ENCODE measurements at places on chromosomes 16 and 17.

- no peaks in the 10 kb centered on the region for H3K27me3 ChIP-seq
- no peaks in the 10 kb centered on the region for H3K4me1 ChIP-seq
- H3K27ac ChIP-seq: no peak overlapping the region
- no peak overlapping the region for H3K4me3 ChIP-seq
- DNase-seq: no peak
Measured at GRCh38 chr17:17886226-17886625, 49.4 kb upstream of the SREBF1 start.

- H3K36me3 ChIP-seq: no peaks in the 10 kb centered on the region
- H3K27me3 ChIP-seq: peaks cover 52% of the 10 kb centered on the region
- H3K27ac ChIP-seq: no peak overlapping the region
- no peak for DNase-seq
- H3K4me3 ChIP-seq: no peak overlapping the region
Measured at GRCh38 chr17:57281887-57282286, 25.6 kb downstream of the MSI2 start.

GRCh38 chr17:40536295-40537171 is 28.7 kb downstream of the CCR7 start:
- H3K4me3 ChIP-seq: no peak overlapping the region
- DNase-seq: no peak
- peaks cover 19% of the 10 kb centered on the region for H3K4me1 ChIP-seq
- no peak overlapping the region for H3K27ac ChIP-seq

DNA sequence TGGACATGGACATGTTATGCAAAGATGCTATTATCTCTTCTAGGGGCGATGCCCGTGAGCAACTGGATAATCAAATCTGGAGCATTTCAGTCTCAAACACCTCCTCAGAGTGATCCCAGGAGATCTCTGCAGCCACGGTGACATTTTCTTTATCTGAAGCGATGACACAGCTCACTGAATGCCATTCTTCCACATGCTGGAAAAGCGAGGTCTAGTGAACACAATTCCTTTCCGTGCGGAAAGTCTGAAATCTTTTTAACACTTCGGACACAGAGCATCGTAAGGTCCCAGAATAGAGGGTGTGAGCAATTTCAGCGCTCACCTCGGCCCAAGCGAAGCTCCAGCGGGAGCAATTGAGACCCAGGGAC is 531 bp upstream of the HASPIN start:
- peaks cover 55% of the 10 kb centered on the region for H3K4me1 ChIP-seq
- H3K4me3 ChIP-seq: peak overlapping the region; percentile 76
- H3K27ac ChIP-seq: peak overlapping the region; percentile 38
- no peaks in the 10 kb centered on the region for H3K27me3 ChIP-seq
- peaks cover 21% of the 10 kb centered on the region for H3K36me3 ChIP-seq
- no peak for DNase-seq

DNA sequence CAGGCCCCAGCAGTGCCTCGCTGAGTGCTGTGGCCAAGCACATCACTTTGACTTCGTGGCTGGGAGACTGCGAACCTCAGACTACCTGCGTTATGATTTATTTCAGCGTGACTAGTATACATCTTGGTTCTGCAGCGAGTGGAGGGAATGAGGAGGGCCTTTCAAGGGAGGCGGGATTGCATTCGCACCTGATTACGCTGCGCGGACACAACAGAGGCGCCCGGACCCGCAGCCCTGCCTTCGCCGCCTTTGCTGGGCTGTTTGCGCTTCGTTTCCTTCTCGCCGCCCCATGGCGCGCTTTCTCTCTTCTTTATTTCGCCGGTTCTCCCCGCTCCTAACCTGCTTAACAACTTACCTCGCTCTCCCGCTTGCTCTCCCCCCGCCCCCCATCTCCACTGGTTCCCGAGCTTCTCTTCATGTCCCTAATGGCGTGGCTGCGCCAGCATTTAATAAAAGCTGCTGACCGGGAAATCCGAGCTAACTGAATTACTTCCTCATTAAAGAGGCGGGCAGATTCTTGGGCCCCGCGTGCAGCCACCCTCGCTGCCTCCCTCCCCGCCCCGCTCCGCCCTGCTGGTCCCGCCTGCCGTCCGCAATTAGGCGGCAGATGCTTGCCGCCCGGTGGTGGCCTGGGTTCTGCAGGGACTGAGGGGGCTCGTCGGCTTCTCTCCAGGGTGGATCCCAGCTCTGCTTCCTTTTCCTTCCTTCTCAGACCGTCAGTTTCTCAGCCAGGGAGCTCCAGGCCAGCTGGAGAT is 257.6 kb upstream of the SDK2 start:
- H3K4me3 ChIP-seq: no peak overlapping the region
- DNase-seq: no peak
- no peaks in the 10 kb centered on the region for H3K4me1 ChIP-seq
- H3K27ac ChIP-seq: no peak overlapping the region
- H3K27me3 ChIP-seq: peaks cover 83% of the 10 kb centered on the region

GRCh38 chr16:50269769-50270509 is 3.6 kb downstream of the ADCY7 start:
- no peak for DNase-seq
- H3K4me1 ChIP-seq: peaks cover 37% of the 10 kb centered on the region
- H3K4me3 ChIP-seq: no peak overlapping the region
- no peaks in the 10 kb centered on the region for H3K27me3 ChIP-seq
- no peak overlapping the region for H3K27ac ChIP-seq

DNA sequence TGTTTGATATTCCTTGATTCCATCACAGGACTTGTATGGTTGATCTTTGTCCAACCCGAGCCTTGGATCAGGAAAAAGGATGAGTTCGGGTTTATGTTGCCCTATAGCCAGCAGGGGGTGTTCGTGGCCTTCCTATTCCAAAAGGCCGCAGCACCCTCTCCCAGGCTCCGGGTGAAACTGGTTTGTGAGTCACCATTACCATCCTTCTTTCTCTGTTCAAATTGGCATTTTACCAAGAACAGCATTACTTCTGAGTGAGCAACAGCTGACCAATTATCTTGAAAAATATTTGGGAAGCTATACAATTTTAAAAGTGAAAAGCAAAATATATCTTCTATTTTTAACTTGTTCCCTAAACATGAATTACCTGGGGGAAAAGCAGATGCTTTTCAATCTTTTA is 24.3 kb upstream of the KRT20 start:
- no peaks in the 10 kb centered on the region for H3K36me3 ChIP-seq
- peak; percentile 79 for DNase-seq
- H3K4me3 ChIP-seq: 0 out of 2 replicates have a peak overlapping the region, but pooled peaks have one; percentile 16
- H3K4me1 ChIP-seq: peaks cover 66% of the 10 kb centered on the region
- peak overlapping the region; percentile 95 for H3K27ac ChIP-seq

DNA sequence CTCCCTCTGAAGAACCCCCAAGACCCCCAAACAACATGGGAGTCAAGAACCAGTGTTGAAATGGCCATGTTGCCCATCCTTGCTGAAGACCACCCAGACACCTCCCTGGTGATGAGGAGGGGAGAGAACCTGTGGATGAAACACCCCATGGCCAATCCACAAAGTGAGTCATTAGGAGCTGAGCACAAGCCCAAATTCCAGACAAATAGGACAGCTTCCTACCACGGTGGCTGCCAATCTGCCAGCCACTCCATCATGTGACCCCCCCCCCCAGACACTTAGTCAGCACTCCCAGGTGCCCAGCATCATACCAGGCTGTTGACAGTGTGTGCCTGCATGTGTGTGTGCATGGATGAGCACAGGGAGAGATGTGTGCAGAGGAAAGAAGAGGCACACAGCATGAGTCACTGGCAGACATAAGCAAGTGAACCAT is 26.4 kb upstream of the RPL38 start:
- no peak overlapping the region for H3K27ac ChIP-seq
- H3K4me1 ChIP-seq: no peaks in the 10 kb centered on the region
- H3K36me3 ChIP-seq: no peaks in the 10 kb centered on the region
- DNase-seq: no peak
- H3K4me3 ChIP-seq: no peak overlapping the region

GRCh38 chr16:10031955-10032354 is 150.3 kb downstream of the GRIN2A start:
- no peaks in the 10 kb centered on the region for H3K36me3 ChIP-seq
- no peaks in the 10 kb centered on the region for H3K4me1 ChIP-seq
- H3K4me3 ChIP-seq: no peak overlapping the region
- peaks cover 44% of the 10 kb centered on the region for H3K27me3 ChIP-seq
- no peak for DNase-seq
- no peak overlapping the region for H3K27ac ChIP-seq

- no peak for DNase-seq
- no peaks in the 10 kb centered on the region for H3K36me3 ChIP-seq
Measured at GRCh38 chr16:19108409-19109287, 5.1 kb upstream of the ITPRIPL2 start.

GRCh38 chr16:2966808-2967191 is 2.3 kb upstream of the PAQR4 start:
- no peak overlapping the region for H3K27ac ChIP-seq
- no peak overlapping the region for H3K4me3 ChIP-seq
- peaks cover 5% of the 10 kb centered on the region for H3K4me1 ChIP-seq
- H3K36me3 ChIP-seq: no peaks in the 10 kb centered on the region
- DNase-seq: no peak

GRCh38 chr17:31425282-31426040 is 34.0 kb downstream of the RAB11FIP4 start:
- H3K27me3 ChIP-seq: peaks cover 9% of the 10 kb centered on the region
- no peak for DNase-seq
- H3K36me3 ChIP-seq: no peaks in the 10 kb centered on the region

DNA sequence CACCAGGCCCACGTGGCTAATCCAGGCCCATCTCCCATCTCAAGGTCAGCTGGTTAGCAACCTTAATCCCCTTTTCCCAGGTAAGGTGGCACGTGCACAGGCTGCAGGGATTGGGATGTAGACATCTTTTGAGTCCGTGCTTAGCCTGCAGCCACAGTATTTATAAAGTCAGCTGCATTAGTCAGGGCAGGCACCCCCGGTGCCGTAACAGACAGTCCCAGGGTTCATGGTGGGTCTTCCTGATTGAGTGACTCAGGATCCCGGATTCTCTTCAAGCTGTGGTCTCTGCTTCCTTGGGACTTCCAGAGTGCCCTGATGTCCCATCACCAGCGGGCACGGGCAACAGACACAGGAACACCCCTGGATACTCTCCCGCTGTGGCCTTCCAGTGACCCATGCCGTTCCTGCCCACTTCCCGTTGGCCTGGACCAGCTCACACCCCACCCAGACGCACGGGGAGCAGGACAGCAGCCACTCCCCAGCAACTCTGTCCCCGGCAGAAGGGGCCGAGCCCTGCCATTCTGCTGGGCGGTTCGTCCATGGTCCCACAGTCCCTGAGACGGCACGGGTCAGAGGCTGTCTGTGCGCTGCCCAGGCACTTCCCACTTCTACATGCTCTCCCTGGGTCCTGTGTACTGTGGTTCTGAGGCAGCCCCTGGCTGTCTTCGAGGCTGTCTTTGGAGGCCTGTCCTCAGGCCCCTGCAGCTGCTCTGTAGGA is 248.6 kb upstream of the GSE1 start:
- H3K27ac ChIP-seq: no peak overlapping the region
- no peaks in the 10 kb centered on the region for H3K36me3 ChIP-seq
- H3K4me1 ChIP-seq: 0 out of 2 replicates have a peak, but pooled peaks cover 2% of the 10 kb centered on the region
- no peak overlapping the region for H3K4me3 ChIP-seq

- H3K36me3 ChIP-seq: no peaks in the 10 kb centered on the region
- no peak overlapping the region for H3K27ac ChIP-seq
- H3K4me3 ChIP-seq: no peak overlapping the region
Measured at GRCh38 chr17:80873307-80873951, 118.2 kb upstream of the CHMP6 start.

DNA sequence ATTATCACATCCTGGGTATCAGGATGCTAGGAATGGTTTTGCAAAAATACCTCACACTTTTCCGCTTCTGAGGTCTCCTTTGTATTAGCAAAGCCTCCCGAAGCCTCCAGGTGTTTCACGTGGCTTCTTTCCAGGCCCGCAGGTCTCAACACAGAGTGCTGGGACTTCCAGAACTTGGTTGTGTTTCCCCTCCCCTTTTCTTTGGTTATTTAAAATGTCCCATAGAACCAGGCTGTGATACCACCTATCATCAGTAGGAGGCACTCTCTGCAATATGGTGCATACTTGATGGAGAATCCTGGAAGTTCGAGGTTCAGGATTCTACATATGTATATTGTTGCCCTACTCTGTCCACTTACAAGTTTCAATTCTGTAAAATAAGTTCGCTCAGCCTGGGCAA is 28.8 kb downstream of the ATP2C2 start:
- H3K4me3 ChIP-seq: peak overlapping the region; percentile 40
- peak overlapping the region; percentile 65 for H3K27ac ChIP-seq
- no peaks in the 10 kb centered on the region for H3K27me3 ChIP-seq
- peaks cover 6% of the 10 kb centered on the region for H3K36me3 ChIP-seq
- DNase-seq: no peak
- H3K4me1 ChIP-seq: peaks cover 26% of the 10 kb centered on the region

DNA sequence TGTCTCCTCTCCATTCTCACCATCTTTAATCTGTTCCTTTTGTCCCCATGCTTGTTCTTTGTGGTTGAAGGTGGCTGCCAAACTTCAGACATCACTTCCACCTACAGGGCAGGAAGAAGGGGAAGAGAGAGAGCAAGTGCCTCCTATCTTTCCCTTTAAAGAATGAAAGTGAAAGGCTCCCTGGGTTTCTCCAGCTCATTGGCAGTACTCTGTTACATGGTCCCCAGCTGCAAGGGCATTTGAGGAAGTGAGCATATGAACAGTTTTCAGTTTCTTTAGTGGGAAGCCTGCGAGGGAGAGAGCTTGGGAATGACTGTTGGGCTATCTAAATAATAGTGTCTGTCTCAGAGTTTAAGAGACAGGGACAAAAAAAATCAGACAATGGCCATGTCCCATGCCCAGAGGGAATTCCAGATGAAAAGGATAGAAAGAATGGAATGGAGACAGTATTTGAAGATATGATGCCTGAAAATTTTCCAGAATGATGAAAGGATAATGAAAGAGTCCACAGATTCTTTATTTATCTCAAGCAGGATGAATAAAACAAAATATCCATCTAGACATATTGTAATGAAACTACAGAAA is 159.9 kb downstream of the LGALS9B start:
- no peaks in the 10 kb centered on the region for H3K27me3 ChIP-seq
- no peak for DNase-seq
- peaks cover 24% of the 10 kb centered on the region for H3K36me3 ChIP-seq
- no peak overlapping the region for H3K27ac ChIP-seq

GRCh38 chr16:88692861-88693260 is 6.6 kb upstream of the SNAI3 start:
- no peak overlapping the region for H3K4me3 ChIP-seq
- H3K4me1 ChIP-seq: peaks cover 9% of the 10 kb centered on the region
- H3K27me3 ChIP-seq: no peaks in the 10 kb centered on the region
- DNase-seq: no peak
- H3K27ac ChIP-seq: no peak overlapping the region

- H3K27me3 ChIP-seq: peaks cover 34% of the 10 kb centered on the region
- no peaks in the 10 kb centered on the region for H3K36me3 ChIP-seq
- H3K4me1 ChIP-seq: peaks cover 22% of the 10 kb centered on the region
- no peak for DNase-seq
- no peak overlapping the region for H3K27ac ChIP-seq
Measured at GRCh38 chr17:41733348-41734138, 900 bp downstream of the HAP1 start.
